RWPE1 (cell line): ENCODE measurements at places on chromosomes 3 and 15.

DNA sequence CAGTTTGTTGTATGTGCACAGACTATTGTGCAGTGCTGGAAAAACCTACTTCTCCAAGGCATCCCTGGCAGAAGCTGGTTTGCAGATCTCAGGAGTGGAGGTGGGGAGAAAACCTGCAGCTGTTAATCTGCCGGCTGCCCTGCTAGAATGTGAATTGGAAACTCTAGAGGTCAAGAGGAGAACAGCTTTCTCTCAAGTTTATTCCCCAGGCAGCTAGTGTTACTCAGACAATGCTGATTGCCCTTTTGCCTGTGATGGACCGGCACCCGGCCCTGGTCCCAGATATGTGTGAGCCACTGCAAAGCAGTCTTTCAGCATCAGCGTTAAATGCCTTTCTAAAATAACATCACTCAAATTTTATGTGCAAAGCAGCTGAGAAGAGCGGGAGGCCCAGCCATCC, 129.7 kb upstream of the TPM1 start:
- DNase-seq, result no peak

DNA sequence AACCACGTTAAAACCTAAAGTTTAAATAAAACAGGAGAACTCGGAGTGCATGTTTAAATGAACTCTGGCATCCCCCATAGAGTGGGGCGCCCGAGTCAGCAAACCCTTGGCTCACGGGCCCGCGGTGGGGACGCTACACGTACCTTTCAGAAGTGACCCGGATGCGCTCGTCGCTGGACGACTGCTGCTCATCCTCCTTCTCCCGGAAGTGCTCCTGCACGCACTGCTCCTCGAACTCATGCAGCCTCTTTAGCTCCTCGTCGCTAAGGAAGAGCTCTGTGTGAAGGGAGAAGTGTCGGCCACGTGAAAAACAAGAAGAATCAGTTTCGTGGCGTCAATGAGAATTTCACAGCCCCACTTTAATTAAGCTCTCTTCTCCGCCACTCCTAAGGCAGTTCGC, 34.6 kb upstream of the MTMR10 start:
- no peak for DNase-seq

- peak; percentile 44 for DNase-seq
These were observed 158.0 kb upstream of the TMC3 start for GRCh38 chr15:81532001-81532400.

DNA sequence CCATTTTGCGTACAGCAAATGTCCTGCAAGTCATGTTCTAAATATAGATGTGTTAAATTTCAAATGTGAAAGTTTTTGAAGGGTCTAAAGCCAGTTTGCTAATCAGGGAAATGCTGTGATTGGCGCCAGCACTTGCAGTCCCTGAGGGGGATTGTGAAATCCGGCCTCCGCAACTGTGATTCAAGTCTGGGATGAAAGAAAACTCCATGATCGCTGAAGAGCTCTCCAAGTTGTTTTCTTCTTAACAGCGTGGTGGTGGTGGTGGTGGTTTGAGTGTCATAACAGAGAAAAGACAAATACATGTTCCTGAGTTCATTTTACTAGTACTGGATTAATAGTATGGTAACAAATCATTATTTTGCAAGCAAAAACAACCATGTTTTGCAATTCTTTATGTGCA, 51.8 kb downstream of the MITF start:
- DNase-seq, result no peak

DNA sequence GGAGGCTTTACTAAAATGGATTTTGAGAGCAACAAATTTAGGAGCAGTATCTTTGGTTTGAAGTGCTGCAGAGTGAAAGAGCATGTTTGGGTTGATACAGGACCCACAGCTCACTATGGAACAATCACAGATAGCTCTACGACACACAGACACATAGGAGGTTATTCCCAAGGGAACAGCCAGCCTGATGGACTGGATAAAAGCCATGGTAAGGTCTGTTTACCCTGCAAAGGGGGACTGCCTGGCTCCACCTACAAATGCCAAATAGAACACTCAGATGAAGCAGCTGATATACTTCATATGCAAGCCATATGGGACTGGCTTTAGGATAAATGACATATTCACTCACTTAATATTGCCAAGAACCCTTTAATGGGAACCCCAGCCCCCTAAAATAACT, 75.4 kb downstream of the CDC25A start:
- DNase-seq, result no peak

DNA sequence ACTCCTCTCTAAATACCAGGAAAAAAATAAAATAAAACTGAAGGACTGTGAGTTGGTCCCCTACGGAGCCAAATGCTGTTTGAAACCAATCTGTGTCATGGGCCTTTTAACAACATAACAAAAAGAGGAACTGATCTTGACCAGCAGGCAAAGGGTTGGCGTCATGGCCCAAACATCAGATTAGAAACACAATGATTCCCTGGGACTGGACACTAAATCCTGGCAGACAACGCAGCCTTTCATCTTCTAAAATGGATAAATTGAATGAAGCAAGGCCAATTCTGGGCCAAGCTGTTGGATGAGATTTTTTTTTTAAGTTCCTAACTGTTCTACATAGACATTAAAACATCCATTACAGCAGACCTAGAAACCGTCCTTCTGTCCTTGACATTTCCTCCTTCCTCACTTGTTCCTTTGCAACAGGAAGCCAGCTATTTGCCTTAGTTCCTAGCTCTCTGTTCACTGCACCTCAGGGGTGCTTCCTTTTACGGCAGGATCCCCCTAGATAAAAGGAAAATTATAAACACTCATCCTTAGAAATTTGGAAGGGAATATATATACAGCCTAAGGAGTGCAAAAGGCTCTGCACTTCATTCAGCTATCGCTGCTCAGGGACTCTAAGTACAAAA, 21.6 kb upstream of the TAFA4 start:
- DNase-seq, result no peak

DNA sequence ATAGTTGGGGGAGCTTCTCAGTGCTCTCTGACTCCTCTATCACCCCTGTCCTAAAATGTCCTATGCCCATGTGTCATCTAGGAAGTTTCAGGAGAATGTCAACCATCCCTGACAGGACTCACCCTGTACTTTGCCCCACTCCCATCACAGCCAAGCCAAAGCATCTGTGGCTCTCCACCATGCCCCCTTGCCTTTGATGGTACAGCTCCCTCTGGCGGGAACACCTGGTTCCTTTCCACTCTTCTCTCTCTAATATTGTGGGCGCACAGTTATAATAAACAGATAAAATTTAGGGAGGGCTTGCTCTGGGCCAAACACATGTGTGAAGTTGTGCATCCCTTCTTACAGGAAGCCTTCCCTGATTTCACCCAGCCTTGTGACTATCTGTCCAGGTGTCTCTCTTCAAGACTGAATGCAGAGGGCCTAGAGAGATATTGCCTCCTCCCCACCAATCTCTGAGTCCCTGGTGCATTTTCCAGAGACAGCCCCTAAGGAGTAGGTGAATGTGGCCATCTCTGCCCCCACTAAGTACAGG, 62.8 kb downstream of the ISG20 start:
- peak; percentile 16 for DNase-seq

- DNase-seq, result no peak
These were observed 905.3 kb upstream of the ALCAM start for GRCh38 chr3:104461431-104461830.

DNA sequence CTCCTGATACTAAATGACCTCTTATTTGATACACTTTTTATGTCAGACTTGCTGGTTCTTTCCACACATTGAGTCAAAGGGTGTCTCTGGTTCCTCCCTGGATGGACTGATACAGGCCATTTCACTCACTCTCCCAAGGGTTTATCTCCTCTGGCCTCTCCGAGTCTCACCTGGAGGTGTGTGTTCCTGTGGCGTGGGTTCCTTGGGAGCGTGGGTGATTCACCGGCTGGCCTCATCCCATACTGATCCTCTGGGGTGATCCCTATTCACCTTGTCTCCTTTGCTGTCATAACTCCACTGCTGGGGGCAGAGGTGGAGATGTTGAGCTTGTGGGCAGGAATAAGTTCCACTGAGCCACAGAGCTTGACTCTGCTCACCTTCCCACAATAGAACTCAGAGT, 61.1 kb downstream of the ST6GAL1 start:
- no peak for DNase-seq

GRCh38 chr3:13227315-13228165, 154.3 kb upstream of the IQSEC1 start:
- DNase-seq, result no peak

GRCh38 chr3:15063656-15064286, 1.3 kb downstream of the MRPS25 start:
- DNase-seq, result no peak

GRCh38 chr3:117706037-117706436, 996.5 kb downstream of the TUSC7 start:
- peak; percentile 34 for DNase-seq

- DNase-seq, result no peak
These were observed 441.9 kb upstream of the MDFIC2 start for GRCh38 chr3:70754314-70754713.

DNA sequence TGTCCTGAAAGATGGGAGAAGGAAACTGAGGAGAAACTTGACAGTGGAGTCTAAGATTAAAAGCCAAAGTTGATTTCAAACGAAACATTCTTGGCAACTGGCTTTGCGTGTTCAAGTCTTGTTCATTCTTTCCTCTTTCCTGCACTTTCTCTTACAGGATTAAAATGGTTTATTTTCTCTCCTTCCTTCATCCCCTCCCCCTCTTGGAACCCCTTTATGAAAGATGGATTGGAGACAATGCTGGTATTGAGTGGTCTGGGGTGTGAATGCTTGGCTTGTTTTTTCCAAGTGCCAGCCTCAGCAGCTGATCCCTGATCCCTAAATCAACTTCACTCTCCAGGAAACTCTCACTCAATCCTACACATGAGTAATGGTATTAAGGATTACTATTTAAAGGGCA, 703 bp upstream of the LSAMP start:
- DNase-seq, result no peak

DNA sequence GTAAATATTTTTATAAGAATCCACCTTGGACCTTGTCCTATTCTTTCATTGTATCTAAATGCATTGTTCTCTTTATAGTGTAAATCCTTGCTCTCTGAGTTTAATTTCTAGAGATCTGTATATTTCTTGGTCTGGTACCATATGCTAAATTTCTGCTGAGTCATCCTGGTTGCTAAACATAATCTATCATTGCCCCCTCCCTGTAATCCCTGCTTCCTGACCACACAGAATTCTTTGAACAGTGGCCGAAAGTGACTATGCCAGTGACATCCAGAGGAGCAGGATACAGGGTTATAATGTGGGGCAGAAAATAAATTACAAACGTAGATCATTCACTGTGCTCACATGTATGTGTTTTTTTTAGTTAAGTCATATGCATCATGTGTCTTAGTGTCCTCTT, 143.1 kb downstream of the DIPK2A start:
- no peak for DNase-seq
